ENCODE measurements at places on chromosomes 11 and 22.
A peak's percentile ranks its signal among the peaks of the same experiment; 100 is the strongest.

GRCh38 chr11:67369801-67370284 is 3.6 kb downstream of the CLCF1 start:
- no peak for DNase-seq

DNA sequence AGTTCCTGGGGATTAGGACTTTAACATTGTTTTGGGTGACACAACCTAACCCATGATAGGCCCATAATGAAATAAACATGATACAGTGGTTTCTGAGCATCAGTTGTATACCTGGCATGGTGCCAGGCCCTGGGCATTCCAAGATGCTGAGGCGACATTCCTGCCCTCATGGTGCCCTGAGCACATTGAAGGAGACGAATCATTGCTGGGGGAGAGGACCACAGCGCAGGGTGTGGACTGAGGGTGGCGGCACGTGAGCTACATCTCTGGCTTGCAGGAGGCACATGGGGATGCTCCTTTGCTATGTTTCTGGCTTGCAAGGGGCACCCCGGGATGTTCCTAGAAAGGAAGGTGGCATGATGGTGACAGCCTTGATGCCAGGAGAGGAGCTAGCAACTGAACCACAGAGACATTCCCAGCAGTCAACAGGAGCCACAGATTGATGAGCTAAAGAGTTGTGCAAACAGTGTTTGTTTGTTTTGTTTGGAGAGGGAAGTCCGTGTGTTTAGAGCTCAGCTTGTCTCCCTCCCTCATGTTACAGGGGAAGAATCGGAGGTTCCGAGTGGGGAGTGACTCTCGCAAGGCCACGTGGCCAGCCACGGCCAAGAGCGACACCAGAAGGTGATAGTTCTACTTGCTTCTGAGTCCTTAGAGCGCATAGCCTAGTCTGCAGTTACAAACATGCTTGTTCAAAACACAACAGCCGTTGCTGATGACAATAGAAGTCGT is 106.4 kb downstream of the MIAT start:
- no peak for DNase-seq

DNA sequence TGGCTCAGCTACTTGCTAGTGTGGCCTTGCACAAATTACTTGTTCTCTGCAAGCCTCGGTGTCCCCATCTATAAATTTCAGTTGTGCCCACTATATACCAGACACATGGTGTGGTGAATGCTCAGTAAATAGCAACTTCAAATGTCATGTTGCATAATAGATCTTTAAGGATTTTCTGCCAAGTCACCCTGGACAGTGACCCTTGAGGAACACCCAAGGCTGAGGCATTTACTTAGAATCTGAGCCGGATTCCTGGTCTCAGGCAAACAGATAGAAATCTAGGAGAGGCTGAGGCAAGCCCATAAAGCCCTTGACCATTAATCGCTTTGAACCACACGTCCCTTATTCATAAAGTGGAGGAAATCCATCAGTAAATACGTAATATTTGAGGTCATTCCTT is 9.7 kb downstream of the TEAD1 start:
- DNase-seq: no peak

DNA sequence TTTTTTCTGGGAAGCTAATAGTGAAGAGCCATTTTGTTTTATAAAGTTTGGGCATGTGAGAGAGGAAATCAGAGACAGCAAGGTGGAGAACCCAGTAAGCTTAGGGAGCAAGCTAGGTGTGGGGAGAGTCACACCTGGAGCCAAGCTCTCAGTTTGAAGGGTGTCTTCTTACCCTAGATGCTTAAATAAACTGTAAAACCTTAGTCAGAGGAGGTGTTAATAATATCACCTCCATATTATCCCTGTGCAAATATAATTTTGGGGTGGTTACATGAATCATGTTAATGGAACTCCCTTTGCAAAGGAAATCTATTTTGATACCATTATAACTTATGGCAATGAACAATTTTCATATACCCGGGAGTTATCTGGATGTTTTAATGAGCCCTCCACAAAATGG is 246.2 kb upstream of the PLET1 start:
- DNase-seq: no peak

DNA sequence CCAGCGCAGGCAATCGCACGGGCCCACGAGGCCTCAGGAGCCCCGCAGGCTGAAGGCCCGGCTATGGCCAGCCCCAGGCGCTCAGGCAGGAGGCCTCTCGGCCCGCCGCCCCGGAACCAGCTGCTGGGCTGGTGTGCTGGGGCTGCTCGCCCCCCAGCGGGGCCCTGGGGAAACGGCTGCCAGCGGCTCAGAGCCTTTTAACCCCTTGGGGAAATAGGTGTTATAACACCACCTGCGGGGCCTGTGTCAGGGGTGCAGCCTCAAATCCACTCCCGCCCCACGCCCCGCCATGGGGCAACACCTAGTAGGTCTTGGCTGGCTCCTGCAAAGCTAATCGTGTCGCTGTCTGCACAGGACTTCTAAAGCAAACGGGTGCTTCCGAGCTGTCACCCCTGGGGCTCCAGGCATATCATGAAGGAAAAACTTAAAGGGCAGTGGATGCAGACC is 237.4 kb downstream of the TTC28 start:
- peak; percentile 93 for DNase-seq

DNA sequence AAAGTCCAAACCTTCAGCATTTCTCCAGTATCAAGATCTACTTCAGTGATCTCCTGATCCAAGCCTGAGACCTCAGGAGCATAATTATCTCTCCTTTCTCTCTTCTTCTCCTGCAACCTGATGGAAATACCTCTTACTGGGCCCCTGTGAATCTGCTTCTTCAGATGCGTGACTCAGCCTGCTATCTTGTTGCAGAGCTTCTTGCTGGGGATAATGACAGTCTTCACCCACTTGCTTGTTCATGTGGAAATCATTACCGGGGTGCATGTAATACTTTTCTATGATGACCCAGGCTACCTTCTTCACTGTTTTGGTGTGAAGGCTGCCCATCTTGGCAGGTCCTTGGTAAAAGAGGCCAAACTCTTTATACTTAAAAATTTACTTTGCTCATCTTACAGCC is 140.0 kb upstream of the POU2AF2 start:
- DNase-seq: no peak
